ENCODE measurements at places on chromosomes 3 and 15.

GRCh38 chr3:62950210-62950609 is 75.0 kb upstream of the CADPS start:
- no peak for DNase-seq

- no peak for DNase-seq
Measured at GRCh38 chr15:47412136-47412535, 305.2 kb upstream of the SEMA6D start.

DNA sequence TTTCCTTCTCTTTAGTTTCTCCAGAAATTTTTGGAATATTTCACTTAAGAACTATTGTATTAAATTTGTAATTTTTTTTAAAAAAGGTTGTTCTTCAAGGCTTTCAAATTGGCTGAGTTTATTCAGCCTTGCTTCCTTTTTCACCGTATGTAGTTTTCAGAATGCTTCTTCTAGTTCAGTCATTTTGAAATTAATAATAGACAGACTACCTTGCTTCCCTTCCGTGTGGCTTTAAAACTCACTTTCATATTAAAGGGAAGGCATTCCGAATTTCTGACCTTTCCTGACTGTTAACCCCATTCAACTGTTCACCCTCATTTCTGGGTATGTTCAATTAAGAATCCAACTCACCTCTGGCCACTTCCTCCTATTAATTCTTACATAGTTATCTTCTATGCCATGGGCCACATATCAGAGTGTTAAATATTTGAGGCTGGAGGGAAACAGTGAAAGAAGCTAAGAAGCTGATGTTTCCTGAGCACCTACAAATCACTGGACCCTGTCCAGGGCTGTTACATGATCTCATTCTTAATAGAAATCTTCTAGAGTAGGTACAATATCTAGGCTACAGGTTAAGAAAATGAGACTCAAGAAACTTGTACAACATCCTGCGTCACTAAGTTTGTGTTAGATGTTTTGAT is 237.5 kb downstream of the P3H2 start:
- DNase-seq, result no peak

DNA sequence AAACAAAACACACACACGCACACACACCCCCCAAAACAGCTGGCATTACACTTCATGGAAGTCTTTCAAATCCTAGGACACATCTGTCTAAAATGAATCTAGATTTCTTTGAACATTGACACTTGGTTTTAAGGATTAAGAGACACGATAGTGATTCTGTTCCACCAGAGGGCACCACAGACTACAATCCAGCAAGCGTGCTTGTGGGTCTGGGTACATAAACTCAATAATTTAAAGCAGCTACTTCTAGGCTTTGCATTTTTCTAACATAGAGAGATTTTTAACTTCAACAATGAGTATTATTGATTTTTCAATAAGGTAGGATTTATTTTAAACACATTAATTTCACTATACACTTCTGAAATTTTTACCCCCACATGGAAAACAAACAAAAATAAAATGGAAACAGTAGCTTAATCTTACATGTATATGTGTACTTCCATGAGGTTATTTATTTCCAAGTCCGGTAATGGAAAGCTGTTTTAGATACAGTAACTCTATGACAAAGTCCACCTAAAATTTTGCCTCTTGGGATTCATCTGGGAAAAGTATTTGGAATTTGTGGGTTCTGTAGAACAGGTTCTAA is 564.0 kb upstream of the TGFBR2 start:
- peak; percentile 64 for DNase-seq

DNA sequence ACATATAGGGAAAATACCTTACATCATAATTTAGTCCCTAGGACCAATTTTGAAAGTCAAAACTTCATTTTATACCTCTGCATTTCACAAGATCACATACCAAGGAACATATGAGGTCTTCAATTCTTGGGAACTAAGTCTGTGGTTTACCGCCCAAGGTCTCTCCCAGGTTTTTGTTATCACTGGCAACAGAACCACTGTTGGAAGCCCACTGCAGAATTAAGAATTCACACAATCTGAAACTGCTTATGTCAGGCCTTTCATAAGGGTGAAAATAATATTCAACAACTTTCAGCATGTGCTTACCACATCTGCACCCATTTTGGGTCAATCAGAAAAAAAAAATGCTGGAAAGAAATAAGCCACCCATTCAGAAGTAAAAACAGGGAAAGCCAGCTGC is 107.2 kb upstream of the MME start:
- DNase-seq, result no peak

- DNase-seq, result no peak
Measured at GRCh38 chr3:138938056-138938876, 8.7 kb downstream of the FOXL2 start.

- no peak for DNase-seq
Measured at GRCh38 chr3:100093831-100094230, 20.5 kb downstream of the FILIP1L start.

Measured in A172 (cell line).